Mesenchymal stem cell (in vitro differentiated cells and primary cell): ENCODE measurements at places on chromosomes 7 and 10.
A peak's percentile ranks its signal among the peaks of the same experiment; 100 is the strongest.

GRCh38 chr10:27724287-27724686 lies 21.3 kb downstream of the MKX start:
- no peak overlapping the region for H3K27ac ChIP-seq
- H3K4me3 ChIP-seq, result no peak overlapping the region
- DNase-seq, result no peak
- H3K36me3 ChIP-seq, result no peaks in the 10 kb centered on the region
- H3K4me1 ChIP-seq, result no peaks in the 10 kb centered on the region

GRCh38 chr7:117446220-117446815 lies 19.0 kb upstream of the ASZ1 start:
- no peak overlapping the region for H3K27ac ChIP-seq
- no peaks in the 10 kb centered on the region for H3K27me3 ChIP-seq
- H3K36me3 ChIP-seq, result no peaks in the 10 kb centered on the region
- H3K4me1 ChIP-seq, result no peaks in the 10 kb centered on the region

- no peak overlapping the region for H3K4me3 ChIP-seq
- H3K27me3 ChIP-seq, result no peaks in the 10 kb centered on the region
- peaks cover 7% of the 10 kb centered on the region for H3K36me3 ChIP-seq
- H3K4me1 ChIP-seq, result no peaks in the 10 kb centered on the region
Observed at GRCh38 chr7:27782849-27783248, 42.9 kb downstream of the TAX1BP1 start.

- no peak overlapping the region for H3K27ac ChIP-seq
- H3K36me3 ChIP-seq, result no peaks in the 10 kb centered on the region
- H3K4me3 ChIP-seq, result no peak overlapping the region
- no peaks in the 10 kb centered on the region for H3K27me3 ChIP-seq
Observed at GRCh38 chr7:123537026-123537642, 2.7 kb upstream of the IQUB start.

DNA sequence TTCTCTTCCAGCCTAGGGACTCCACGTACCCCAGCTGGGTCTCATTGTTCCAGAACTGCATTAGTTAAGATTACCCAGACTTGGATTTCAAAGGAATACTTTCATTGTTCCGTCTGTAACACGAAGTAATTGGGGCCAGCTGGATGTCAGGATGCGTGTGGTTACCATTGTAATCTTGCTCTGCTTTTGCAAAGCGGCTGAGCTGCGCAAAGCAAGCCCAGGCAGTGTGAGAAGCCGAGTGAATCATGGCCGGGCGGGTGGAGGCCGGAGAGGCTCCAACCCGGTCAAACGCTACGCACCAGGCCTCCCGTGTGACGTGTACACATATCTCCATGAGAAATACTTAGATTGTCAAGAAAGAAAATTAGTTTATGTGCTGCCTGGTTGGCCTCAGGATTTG lies 21.0 kb downstream of the LRRC17 start:
- no peak overlapping the region for H3K4me3 ChIP-seq
- peaks cover 4% of the 10 kb centered on the region for H3K4me1 ChIP-seq
- no peaks in the 10 kb centered on the region for H3K27me3 ChIP-seq
- peak; percentile 86 for DNase-seq
- H3K27ac ChIP-seq, result no peak overlapping the region

GRCh38 chr7:5694221-5694754 lies 87.2 kb downstream of the RNF216 start:
- H3K4me3 ChIP-seq, result peak overlapping the region; percentile 63
- peaks cover 6% of the 10 kb centered on the region for H3K36me3 ChIP-seq
- peaks cover 33% of the 10 kb centered on the region for H3K4me1 ChIP-seq
- peak overlapping the region; percentile 90 for H3K27ac ChIP-seq
- DNase-seq, result peak; percentile 87
- H3K27me3 ChIP-seq, result no peaks in the 10 kb centered on the region

- no peak overlapping the region for H3K27ac ChIP-seq
- no peaks in the 10 kb centered on the region for H3K36me3 ChIP-seq
- no peak overlapping the region for H3K4me3 ChIP-seq
- DNase-seq, result no peak
Observed at GRCh38 chr10:58867683-58868082, 308.8 kb upstream of the PHYHIPL start.

DNA sequence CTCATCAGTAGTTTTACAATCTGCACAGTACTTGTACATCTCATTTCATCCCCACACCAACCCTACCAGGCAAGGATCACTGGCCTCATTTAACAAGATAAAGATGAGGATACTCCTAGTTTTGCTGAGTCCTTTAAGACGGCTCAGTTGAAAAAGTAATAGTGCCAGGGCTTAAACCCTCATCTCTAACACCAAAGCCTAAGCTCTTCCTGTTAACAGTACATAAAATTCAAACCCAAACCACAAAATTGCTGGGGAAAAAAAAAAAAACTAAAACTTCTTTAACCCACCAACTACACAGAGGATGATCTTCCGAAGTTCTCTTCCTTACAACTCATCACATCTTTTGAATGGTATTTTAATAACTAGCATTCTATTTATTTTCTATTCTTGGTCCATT lies 1.3 kb downstream of the SAR1A start:
- no peak overlapping the region for H3K27ac ChIP-seq
- H3K27me3 ChIP-seq, result no peaks in the 10 kb centered on the region
- H3K4me1 ChIP-seq, result peaks cover 4% of the 10 kb centered on the region
- peak overlapping the region; percentile 99 for H3K4me3 ChIP-seq
- H3K36me3 ChIP-seq, result no peaks in the 10 kb centered on the region

GRCh38 chr10:49257626-49258349 lies 41.2 kb upstream of the C10orf71 start:
- no peaks in the 10 kb centered on the region for H3K27me3 ChIP-seq
- no peak for DNase-seq
- H3K4me3 ChIP-seq, result no peak overlapping the region

DNA sequence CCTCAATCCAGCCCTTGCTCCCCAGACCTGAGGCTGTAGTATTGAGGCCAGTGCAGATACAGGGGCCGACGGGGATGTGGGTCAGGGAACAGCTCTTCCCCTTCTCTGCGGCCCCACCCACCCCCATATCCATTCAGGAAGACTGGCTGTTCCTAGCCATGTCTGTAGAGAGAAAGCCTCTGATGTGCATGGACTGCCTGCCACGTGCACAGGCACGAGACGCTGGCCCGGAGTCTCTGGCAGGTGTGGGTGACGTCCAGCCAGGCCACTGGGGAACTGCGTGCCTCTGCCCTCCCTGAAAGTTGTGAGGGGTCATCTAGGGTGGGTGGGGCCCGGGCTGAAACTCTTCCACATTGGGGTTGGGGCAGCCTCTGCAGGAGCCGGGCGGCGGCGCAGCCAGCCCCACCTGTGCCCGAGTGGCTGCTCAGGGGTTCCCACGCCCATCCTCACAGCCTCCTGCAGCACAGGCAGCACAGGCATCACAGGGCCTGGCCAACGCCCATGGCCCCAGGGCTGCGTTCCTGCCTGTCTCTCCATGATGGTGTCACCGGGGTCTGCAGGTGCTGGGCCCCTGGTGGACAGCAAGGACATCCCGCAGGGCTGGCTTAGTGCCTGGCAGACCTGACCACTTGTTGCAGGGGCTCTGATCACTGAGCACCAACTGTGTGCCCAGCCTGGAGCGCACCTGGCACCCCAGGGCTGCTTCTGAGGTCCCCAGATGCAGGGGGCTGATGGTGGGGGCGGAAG lies 27.5 kb downstream of the MICALL2 start:
- H3K27ac ChIP-seq, result no peak overlapping the region
- H3K4me3 ChIP-seq, result no peak overlapping the region
- DNase-seq, result no peak
- peaks cover 35% of the 10 kb centered on the region for H3K27me3 ChIP-seq

GRCh38 chr10:11154849-11155498 lies 137.3 kb downstream of the CELF2 start:
- peaks cover 3% of the 10 kb centered on the region for H3K4me1 ChIP-seq
- H3K4me3 ChIP-seq, result no peak overlapping the region
- no peaks in the 10 kb centered on the region for H3K36me3 ChIP-seq
- peak; percentile 24 for DNase-seq
- no peaks in the 10 kb centered on the region for H3K27me3 ChIP-seq
- H3K27ac ChIP-seq, result peak overlapping the region; percentile 1

DNA sequence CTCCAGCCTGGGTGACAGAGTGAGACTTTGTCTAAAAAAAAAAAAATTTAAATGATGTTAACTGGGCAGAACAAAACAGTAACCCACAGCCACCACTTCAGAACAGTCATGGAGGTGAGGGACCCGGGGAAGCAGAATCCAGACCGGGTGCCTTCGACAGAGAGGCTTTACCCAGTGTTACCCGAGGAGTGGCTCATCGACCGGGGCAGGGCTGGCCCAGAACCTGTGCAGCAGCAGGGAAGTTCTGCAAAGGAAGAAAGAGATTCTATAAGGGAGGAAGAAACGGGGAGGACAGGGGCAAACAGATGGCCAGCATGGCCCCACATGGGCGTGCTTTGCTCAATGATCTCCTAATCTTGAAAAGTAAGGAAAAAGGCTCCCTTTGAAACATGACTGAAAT lies 26.0 kb upstream of the UBE3C start:
- no peak overlapping the region for H3K27ac ChIP-seq
- no peak overlapping the region for H3K4me3 ChIP-seq
- H3K4me1 ChIP-seq, result no peaks in the 10 kb centered on the region
- no peaks in the 10 kb centered on the region for H3K36me3 ChIP-seq
- DNase-seq, result no peak

- no peaks in the 10 kb centered on the region for H3K27me3 ChIP-seq
- no peaks in the 10 kb centered on the region for H3K36me3 ChIP-seq
- peaks cover 1% of the 10 kb centered on the region for H3K4me1 ChIP-seq
Observed at GRCh38 chr10:91296471-91296870, 76.0 kb downstream of the PCGF5 start.

GRCh38 chr10:75066271-75066670 lies 45.2 kb upstream of the SAMD8 start:
- no peak overlapping the region for H3K27ac ChIP-seq
- no peak for DNase-seq
- no peaks in the 10 kb centered on the region for H3K27me3 ChIP-seq
- H3K36me3 ChIP-seq, result no peaks in the 10 kb centered on the region

GRCh38 chr7:41445432-41445831 lies 257.5 kb downstream of the INHBA start:
- H3K36me3 ChIP-seq, result no peaks in the 10 kb centered on the region
- DNase-seq, result no peak
- H3K27me3 ChIP-seq, result no peaks in the 10 kb centered on the region
- no peak overlapping the region for H3K4me3 ChIP-seq
- no peaks in the 10 kb centered on the region for H3K4me1 ChIP-seq

- no peaks in the 10 kb centered on the region for H3K36me3 ChIP-seq
- H3K27ac ChIP-seq, result no peak overlapping the region
- H3K27me3 ChIP-seq, result no peaks in the 10 kb centered on the region
- DNase-seq, result no peak
- no peak overlapping the region for H3K4me3 ChIP-seq
Observed at GRCh38 chr10:31536302-31536701, 217.3 kb downstream of the ZEB1 start.

- H3K4me1 ChIP-seq, result peaks cover 7% of the 10 kb centered on the region
- no peak overlapping the region for H3K27ac ChIP-seq
- DNase-seq, result no peak
- no peaks in the 10 kb centered on the region for H3K27me3 ChIP-seq
Observed at GRCh38 chr10:17669185-17669872, 25.4 kb downstream of the STAM start.

GRCh38 chr7:50733552-50733951 lies 49.1 kb downstream of the GRB10 start:
- H3K36me3 ChIP-seq, result peaks cover 9% of the 10 kb centered on the region

- no peaks in the 10 kb centered on the region for H3K4me1 ChIP-seq
- H3K27me3 ChIP-seq, result no peaks in the 10 kb centered on the region
- no peaks in the 10 kb centered on the region for H3K36me3 ChIP-seq
- H3K4me3 ChIP-seq, result peak overlapping the region; percentile 76
- H3K27ac ChIP-seq, result no peak overlapping the region
Observed at GRCh38 chr7:136086712-136087111, 109.6 kb upstream of the MTPN start.

DNA sequence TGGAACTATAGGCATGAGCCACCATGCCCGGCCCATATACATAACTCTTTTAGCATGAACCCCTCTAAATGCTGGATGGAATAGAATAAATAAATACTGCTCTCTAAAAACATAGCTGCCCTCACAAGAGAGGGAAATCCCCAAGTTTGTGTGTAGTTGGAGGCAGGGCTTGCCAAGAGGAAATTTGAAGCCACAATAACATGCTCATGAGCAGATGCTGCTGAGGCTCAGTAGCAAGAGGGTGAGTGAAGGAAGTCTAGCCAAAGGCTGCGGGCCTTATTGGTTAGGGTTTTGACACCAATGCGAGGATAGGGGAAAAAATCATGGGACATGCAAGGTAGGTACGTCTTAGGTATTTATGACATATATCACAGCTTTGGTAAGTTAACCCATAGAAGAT lies 17.3 kb downstream of the TPK1 start:
- no peaks in the 10 kb centered on the region for H3K27me3 ChIP-seq
- no peaks in the 10 kb centered on the region for H3K36me3 ChIP-seq
- DNase-seq, result no peak
- no peak overlapping the region for H3K27ac ChIP-seq
- no peak overlapping the region for H3K4me3 ChIP-seq

DNA sequence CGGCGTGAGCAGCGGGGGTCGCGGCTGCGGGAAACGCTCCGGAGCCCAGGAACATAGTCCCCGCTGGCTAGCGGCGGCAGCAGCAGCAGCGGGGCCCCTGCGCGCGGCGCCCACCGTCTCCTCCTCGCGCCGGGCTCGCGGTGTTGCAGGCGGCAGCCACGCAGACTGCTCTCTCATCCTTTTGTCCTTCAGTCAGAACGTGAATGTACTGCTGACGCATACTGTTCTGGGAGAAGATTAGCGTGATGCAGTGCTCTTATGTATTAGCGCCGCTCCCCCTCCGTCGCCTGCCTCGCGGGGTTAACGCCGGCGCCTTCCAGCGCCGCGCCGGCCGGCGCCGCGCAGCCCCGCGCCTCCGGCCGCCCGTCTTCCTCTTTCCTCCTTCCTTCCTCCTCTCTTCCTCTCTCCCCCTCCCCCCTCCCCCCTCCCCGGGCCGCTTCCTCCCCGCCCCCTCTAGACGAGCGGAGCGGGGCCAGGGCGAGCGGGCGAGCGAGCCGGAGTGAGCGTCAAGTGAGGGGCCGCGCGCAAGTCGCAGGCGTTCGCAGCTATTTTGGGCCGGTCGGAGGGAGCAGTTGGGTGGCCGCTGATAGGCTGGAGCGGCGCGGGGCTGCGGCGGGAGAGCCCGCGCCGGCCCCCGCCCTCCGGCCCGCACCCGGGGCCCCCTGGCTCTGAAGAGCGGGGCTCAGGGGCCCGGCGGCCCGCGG lies 816 bp upstream of the LRRC4 start:
- peaks cover 8% of the 10 kb centered on the region for H3K36me3 ChIP-seq
- peaks cover 13% of the 10 kb centered on the region for H3K4me1 ChIP-seq
- peak overlapping the region; percentile 60 for H3K4me3 ChIP-seq
- DNase-seq, result peak; percentile 94
- no peaks in the 10 kb centered on the region for H3K27me3 ChIP-seq
- no peak overlapping the region for H3K27ac ChIP-seq

GRCh38 chr7:123415625-123416024 lies 118.8 kb downstream of the IQUB start:
- no peak overlapping the region for H3K4me3 ChIP-seq
- H3K36me3 ChIP-seq, result no peaks in the 10 kb centered on the region
- no peaks in the 10 kb centered on the region for H3K27me3 ChIP-seq
- H3K27ac ChIP-seq, result no peak overlapping the region
- no peak for DNase-seq
- no peaks in the 10 kb centered on the region for H3K4me1 ChIP-seq

- no peaks in the 10 kb centered on the region for H3K27me3 ChIP-seq
- H3K36me3 ChIP-seq, result peaks cover 97% of the 10 kb centered on the region
- DNase-seq, result no peak
Observed at GRCh38 chr7:45073031-45073785, 15.6 kb downstream of the NACAD start.

GRCh38 chr7:45293295-45293942 lies 135.8 kb downstream of the RAMP3 start:
- no peak overlapping the region for H3K4me3 ChIP-seq
- DNase-seq, result no peak
- H3K27ac ChIP-seq, result no peak overlapping the region
- no peaks in the 10 kb centered on the region for H3K36me3 ChIP-seq
